AG08395 (cell line): ENCODE measurements at places on chromosomes 5 and 9.

DNA sequence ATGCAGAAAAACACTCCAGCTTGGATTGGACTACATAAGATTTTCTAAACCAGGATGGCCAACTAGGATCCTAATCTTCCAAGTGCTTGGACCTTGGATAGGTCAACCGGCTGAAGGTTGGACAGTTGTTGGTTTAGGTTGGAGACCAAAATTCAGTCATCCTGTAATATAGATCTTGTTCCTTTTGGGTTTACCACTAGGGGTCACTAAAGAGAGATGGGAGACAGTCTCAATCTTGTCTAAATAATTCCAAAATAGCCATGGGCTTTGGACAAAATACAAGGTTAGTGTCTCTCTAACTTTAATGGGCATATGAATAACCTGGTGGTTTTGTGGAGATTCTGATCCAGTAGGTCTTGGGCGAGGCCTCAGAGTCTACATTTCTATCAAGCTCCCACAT, 148.7 kb upstream of the ERCC6L2 start:
- DNase-seq, result peak; percentile 71

- peak; percentile 15 for DNase-seq
Observed at GRCh38 chr5:153520952-153521351, 30.5 kb downstream of the GRIA1 start.

- peak; percentile 87 for DNase-seq
Observed at GRCh38 chr9:88747768-88748167, 212.8 kb downstream of the NXNL2 start.

DNA sequence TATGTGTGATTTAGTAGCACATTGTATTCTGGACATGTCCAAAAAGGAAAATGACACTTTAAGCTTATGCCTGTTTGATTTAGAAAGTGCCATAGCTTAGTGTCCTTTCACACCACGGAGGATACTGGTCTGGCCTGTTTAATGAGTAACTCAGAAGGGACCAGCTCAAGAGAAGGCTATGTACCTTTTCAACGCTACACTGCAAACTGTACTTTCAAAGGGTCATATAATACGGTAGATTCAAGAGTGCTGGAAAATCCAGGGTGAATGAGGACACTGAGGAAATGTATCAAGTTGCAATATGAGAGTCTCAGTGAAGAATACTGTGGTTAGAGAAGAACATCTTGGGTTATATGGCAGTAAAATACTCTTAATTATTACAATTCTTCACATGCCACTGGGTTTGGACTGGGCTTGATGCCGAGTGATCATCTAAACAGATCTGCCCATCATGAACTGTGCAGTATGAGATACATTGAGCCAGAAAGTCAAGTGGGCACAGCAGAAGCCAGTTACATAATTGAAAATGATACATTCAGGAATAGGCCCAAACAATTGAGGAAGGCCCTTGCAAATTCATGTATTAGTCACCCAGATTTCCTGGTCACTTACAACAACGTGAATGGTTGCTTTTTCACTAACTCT, 1211.5 kb upstream of the CDH9 start:
- no peak for DNase-seq

DNA sequence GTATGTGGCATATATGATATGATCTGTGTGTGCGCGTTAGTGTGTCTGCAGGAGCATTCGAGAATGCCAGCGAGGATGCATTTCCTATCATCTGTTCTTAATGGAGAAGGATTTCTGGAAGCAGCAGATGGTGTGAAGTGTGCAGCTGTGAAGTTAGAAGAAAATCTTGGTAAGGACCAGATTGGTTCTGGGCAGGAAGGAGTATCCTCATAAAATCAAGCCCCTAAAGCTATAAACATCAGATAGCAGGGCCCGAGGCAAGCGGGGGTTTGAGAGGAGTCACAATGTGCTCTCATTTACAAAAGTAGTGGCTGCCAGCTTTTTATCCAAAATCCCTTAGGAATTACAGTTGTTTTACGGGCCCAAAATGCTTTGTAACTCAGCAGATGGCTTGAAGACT, 40.0 kb downstream of the DAPK1 start:
- no peak for DNase-seq

DNA sequence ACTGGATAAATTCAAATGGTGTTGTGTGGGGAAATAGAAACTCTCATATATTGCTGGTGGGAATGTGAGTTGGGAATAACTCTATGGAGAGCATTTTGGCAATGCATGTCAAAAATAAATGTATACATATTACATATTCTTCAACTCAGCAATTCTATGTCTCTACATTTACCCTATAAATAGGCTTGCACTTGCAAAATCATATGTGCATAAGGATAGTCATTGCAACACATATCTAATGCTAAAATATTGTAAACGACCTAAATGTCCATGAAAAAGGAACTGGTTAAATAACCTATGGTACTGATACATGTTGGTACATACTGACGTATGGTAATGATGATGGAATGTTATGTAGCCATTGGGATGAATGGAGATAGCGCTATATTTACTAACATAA, 94.5 kb upstream of the CHD1 start:
- DNase-seq, result no peak
